ENCODE measurements at places on chromosomes 5 and 9.
A peak's percentile ranks its signal among the peaks of the same experiment; 100 is the strongest.

DNA sequence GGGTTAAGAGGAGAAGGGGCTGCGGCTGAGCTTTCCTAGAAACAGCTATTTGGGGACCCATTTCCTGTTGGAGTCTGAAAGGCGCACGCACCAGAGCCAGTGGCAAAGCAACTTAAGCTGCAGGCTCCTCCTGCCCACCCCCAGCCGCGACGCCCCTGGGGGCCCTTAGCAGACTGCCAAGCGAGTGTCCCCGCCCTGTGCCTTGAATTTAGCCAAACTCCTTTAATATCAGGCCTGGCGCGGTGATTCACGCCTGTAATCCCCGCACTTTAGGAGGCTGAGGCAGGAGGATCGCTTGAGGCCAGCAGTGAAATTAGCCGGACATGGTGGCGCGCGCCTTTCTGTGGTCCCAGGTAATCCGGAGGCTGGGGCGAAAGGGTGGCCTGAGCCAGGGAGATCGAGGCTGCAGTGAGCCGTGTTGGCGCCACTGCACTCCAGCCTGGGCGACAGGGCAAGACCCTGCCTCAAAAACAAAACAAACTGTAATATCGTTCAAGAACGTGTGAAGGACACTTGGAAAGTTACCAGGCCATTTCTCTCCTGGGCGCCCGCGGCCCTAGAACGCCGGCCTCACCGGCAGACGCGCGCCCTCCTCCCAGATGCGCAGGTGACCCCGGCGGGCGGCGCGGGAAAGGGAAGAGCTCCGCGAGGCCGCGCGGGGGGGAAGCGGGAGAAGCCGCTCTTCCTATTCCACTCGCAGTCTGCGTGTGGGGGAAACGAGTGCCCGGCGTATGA is 1.0 kb upstream of the F2R start:
- DNase-seq: peak; percentile 67

DNA sequence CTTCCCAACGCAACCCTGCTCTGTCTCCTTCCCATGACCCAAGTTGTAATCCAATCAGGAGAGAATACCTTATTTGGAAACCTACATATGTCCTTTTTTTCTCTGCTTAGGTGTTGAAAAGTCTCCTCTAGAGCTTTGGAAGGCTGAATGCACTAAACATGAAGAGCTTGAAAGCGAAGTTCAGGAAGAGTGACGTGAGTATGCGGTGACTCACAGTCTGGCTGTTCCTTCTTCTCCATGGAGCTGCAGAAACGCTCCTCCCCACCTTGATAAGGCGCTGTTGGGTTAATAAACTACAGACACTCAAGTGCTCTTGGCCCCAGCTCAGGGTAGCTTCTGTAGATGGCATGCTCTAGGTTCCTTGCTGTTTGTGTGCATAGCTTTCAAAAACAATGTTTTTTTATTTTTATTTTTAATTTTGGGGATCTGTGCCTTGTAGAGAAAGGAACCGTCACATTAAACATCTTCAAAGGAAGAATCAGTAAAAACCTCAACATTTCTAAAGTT is 30.7 kb downstream of the RAI14 start:
- no peak for DNase-seq

GRCh38 chr5:17077440-17078233 is 139.8 kb upstream of the BASP1 start:
- DNase-seq: no peak

DNA sequence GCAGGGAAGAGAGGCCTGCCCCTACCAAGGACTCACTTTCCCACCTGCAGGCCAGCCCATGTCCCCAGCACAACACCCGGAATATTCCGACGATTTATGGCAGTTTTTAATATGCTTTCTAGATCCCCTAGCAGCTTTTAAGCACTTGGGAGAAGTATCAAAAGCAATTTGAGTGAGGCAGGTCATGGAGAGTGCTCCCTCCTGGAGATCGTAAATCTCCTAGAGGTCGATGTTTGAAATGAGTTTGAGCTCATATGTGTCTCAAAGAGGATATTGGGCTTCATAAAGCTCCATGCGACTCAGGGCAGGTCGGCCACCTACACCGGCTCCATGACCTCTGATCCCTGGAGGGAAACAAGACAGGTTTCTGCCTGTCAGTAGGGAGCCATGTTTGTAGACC is 27.3 kb downstream of the CFAP90 start:
- no peak for DNase-seq

DNA sequence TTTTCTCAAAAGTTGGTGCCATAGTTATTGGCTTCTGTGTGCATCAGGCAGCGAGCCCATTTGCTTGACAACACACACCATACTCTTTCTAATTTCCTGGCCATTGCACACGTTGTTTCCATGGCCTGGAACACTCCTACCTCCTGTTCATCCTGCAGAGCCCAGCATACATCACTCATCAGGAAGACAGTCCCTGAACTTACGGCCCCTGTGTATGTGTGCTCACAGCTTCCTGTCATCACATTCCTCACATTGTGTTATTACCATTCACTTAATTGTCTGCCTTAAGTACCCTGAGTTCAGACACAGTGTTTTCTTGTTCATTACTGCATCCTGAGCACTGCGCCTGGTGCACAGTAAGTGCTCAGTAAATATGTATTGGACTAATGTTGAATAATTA is 355.9 kb downstream of the PRELID2 start:
- DNase-seq: no peak

DNA sequence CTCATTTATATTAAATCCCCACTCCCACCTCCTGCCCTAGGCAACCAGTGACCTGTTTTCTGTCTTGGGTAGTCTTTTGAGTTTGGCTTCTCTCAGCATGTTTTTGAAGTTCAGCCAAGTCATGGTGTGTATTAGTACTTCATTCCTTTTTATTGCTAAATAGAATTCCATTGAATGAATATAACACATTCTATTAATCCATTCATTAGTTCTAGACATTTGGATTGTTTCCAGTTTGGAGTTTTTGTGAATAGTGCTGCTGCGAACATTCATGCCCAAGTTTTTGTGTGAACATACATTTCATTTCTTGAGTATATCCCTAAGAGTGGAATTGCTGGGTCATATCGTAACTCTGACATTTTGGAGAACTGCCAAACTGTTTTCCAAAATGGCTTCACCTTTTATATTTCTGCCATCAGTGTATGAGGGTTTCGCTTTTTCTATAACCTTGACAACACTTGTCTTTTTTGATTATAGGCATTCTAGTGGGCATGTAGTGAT is 2.7 kb downstream of the ZNF346 start:
- DNase-seq: no peak

- no peak for DNase-seq
These were observed 125.4 kb upstream of the BOD1 start for GRCh38 chr5:173741729-173742431.

- no peak for DNase-seq
These were observed 3.7 kb upstream of the FSD1L start for GRCh38 chr9:105444130-105444529.
